Heart right ventricle (tissue), 16 donors: ENCODE measurements at places on chromosomes 7 and 10.
A peak's percentile ranks its signal among the peaks of the same experiment; 100 is the strongest.

- DNase-seq = no peak
Measured at GRCh38 chr7:29207162-29207801, 12.7 kb downstream of the CHN2 start.

DNA sequence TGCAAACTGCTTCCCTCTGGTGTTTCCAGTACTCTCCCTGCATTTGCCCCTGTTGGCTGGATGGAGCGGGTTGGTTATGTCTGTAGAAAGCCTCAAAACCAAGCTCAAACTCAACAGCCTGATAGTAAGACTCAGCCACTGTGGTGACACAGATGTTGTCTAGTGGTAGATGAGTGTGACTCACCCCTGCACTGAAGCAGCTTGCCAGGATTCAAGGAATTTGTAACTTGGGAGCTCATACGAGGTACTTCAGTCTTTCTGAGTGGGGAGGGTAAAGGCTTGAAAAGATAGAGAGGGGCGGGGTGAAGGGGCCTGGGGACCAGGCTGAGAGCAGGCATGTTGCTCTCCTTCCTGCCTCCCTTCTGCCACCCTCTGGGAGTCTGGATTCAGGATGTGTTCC, 22.9 kb upstream of the AQP1 start:
- DNase-seq = no peak

- no peak for DNase-seq
Measured at GRCh38 chr10:131121511-131122035, 189.9 kb downstream of the TCERG1L start.

GRCh38 chr7:2233926-2234325, 1.2 kb upstream of the MAD1L1 start:
- DNase-seq = no peak

DNA sequence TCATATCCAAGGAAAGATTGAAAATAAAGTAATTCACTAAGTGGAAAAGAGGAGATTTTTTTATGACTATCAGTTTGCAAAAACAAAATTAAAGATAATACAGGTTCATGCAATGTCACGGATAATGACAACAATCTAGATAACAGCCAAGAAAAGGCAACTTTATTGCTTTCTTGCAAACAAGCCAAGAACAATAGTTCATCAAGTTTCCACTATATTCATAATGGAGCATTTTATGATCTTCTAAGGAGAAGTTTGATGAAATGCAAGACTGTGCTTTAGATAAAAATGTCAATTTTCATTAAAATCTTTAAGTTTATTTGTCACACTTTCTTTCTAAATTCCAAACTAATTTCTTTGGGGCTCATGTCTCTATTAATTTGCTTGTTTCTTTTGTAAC, 53.9 kb upstream of the NRP1 start:
- DNase-seq = no peak

GRCh38 chr10:113292086-113292485, 260.8 kb upstream of the HABP2 start:
- DNase-seq = no peak

GRCh38 chr10:84563355-84563754, 235.0 kb downstream of the CCSER2 start:
- no peak for DNase-seq

- no peak for DNase-seq
Measured at GRCh38 chr10:80110986-80111385, 21.5 kb upstream of the PLAC9 start.

- no peak for DNase-seq
Measured at GRCh38 chr7:45872116-45873034, 507 bp downstream of the CCDC201 start.

DNA sequence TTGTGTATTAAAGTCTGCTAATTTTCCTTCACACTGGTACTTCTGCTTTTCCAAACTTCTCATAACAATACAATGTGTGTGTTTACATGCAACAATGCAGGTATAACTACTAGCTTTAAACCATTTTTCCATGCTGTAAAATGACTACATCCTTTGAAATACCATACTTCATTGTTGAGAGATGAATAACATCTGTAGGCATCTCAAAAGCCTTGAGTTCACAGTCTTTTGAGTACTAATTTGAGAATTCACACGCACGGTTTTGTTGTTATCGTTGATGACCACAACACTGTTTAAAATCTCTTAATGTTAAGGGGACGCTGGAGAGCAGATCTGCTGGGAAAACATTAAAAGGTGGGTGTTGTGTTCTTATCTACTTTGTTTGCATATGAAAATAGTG, 37.4 kb downstream of the SEMA3A start:
- no peak for DNase-seq

GRCh38 chr7:152894295-152895170, 135.0 kb downstream of the ACTR3B start:
- no peak for DNase-seq

DNA sequence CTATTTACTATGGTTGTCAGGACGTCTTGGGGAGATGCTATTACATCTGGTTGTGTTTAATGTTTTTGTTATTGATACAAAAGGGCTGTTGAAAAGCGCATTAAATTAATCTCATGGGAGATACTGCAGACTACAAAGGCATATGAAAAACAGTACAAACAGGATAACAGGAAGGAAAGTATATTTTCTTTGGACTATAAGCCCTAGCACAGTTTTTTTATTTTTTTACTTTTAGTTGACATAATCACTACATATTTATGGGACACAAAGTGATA, 341.3 kb downstream of the ARL4A start:
- no peak for DNase-seq

GRCh38 chr10:68046642-68047041, 28.4 kb downstream of the HERC4 start:
- no peak for DNase-seq

DNA sequence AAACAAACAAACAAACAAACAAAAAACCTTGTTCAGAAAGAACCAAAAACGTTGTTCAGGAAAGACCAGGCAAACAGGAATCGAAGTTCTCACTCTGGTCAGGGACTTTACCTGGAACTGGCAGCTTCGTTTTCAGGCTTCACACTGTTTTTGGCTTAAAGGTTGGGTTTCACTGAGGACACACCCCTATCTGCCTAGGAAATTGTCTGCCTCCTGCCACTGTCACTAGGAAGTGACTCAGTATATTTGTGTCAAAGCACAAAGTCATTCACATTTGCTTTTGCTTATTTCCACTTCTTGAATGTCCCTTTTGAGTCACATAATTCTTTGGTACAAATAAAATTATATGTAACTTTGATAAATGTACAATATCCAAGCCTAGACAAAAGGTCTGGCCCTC, 37.9 kb downstream of the PNLIPRP3 start:
- no peak for DNase-seq

DNA sequence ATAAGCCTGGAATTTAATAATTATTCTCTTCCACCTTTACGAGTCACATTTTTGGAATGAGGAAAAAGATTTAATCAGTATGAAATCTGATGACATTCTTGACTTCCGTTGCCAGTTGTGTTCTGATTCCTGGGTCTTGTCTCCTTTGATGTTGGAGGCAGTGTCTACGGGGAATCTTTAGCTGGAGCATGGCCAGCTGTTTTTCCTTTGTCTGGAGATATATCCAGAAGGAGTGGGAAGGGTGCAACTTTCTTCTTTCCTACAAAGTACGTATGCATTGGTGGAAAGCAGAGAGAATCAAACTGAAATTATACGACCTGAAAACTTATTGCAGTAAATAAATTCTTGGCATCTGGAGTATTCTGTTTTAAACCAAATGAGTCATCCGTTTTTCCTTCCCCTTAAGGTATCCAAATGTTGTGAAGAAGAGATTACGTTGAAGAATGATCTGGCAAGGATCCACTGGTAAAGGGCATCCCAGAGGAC, 6.9 kb upstream of the GNG11 start:
- DNase-seq = no peak

- DNase-seq = no peak
Measured at GRCh38 chr7:30032310-30033125, 4.3 kb downstream of the PLEKHA8 start.

DNA sequence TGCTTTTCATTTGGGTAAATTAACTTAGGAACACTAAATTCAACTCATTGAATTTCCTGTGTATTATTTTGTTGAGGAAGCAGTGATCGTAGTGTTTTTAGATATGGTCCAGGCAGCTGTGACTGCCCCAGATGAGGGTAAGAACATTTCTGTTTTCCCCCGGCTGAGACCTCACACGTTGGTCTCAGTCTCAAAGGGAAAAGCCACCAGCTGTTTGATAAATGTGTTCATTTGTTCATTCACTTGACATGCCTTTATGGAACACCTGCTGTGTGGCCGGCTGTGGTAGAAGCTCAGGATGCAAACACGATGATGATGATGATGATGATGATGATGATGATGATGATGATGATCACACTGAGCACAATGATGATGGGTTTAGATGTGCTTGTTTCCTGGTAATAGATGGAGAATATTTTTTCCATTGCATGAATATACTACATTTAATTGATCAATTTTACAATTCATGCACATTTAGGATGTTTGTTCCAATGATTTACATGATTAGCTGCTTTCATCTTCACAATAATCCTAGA, 125.6 kb upstream of the ZNF32 start:
- no peak for DNase-seq

DNA sequence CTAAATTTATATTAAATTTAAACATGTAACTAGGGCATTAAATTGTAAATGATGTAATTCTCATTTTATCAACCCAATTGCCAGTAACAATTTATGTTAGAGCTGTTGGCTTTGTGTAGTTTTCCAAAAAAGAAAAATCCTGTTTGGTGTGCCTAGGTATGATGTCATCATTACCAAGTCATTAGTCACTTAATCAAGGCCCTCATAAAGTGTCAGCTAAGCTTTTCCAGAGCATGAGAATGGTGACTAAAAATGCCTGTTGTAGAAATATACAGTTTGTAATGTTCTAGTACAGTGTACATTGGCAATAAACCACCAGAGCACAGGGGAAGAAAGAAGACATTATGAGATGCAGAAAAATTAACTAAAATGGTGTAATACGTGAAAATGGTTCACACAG, 593.8 kb upstream of the ANKRD30A start:
- no peak for DNase-seq

GRCh38 chr10:69710008-69710888, 80.2 kb downstream of the FAM241B start:
- no peak for DNase-seq

DNA sequence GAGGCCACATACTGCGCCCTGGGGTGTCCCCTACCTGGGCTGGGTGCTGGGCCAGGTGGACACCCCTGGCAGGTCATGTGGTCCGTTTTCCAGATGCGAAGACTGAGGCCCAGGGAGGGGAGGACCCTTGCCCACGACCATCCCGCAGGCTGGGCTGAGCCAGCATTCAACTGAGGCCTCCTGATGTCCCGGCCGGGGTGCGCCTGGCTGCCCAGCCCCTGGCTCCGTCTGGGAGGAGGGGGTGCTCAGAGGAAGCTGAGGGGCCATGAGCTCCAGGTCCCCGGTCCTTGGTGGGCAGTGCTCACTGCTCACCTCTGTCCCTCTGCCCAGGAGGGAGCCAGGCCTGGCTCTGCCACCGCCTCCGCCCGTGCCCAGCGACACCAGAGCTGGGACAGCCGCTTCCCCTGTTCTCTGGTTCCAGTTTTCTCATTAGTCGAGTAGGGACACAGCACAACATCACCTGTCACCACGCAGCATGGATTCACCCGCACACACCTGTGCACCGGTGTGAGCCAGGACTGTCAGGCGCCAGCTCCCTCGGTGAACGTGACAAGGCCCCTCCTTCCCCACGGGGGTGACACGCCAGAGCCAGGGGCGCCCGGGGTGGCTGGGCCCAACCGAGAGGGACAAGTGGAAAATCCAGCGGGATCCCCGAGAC, 139.7 kb downstream of the ELFN1 start:
- no peak for DNase-seq

DNA sequence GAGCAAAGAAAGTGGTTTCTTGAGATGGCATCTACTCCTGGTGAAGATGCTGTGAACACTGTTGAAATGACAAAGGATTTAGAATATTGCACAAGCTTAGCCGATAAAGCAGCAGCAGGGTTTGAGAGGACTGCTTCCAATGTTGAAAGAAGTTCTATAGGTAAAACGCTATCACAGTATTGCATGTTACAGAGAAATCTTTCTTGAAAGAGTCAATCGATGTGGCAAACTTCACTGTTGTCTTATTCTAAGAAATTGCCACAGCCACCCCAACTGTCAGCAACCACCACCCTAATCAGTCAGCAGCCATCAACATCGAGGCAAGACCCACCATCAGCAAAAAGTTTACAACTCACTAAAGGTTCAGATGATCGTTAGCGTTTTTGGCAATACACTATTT, 59.9 kb downstream of the SLC29A4 start:
- no peak for DNase-seq

GRCh38 chr10:20970044-20970443, 72.9 kb upstream of the NEBL start:
- DNase-seq = no peak

DNA sequence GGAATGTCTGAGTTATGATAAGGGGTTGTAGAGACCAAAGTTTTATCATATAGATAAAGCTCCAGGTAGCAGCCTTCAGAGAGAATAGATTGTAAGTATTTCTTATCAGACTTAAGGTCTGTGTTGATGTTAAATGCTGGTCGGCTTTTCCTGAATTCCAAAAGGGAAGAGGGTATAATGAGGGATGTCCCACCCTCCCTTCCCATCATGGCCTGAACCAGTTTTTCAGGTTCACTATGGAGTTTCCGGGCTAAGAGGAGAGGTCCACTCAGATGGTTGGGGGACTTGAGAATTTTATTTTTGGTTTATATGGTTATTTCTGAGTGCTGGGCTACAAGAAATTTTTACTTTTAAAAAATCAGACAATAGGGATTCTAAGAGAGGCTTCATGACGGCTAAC, 45.2 kb downstream of the HERPUD2 start:
- no peak for DNase-seq

- DNase-seq = no peak
Measured at GRCh38 chr7:48351900-48352299, 180.6 kb downstream of the ABCA13 start.

DNA sequence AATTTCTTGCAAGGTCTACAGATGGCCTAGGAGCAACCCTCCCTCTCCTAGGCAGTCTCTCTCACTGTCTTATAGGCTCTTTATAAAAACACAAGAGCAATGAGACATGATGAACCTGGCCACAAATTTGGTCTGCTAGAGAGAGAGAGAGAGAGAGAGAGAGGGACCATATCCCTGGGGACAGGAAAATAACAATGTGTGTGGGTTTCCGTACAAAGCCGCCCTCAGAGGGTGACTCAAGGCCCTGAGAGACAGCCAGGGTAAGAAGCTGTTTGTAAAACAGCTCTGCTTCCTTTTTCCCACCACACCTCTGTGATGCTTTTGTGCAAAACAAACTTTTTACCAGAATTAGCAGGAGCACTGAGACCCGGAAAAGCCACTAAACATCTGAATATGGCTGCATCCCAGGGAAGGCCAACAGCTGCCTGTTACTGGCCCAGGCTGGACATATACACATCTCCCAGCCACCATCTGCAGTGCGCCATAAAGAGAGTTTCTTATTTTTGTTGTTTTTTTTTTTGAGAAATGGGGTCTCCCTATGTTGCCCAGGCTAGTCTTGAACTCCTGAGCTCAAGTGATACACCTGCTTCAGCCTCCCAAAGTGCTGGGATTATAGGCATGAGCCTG, 18.4 kb downstream of the GIMAP5 start:
- DNase-seq = peak; percentile 60

DNA sequence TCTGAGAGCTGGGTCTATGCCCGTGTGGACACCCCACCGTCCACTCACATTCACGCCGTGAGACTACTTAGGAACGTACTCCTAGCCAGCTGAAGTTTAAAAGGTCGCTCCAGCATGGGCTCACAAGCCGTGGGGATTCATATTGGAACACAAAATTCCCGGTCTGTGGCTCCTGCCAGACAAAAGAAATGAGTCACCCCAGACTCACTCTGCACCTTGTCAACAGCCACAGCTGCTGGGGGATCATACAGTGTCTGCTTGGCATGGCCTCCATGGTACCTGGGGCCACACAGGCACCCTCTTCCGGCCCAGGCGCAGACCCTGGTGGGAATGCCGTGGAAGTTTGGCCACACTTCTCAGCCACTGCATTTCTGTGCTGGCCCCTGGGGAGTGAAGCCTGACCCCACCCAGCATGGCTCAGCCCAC, 228.4 kb downstream of the DNAJB6 start:
- DNase-seq = no peak
